Left ventricle myocardium inferior (tissue), 1 donor: ENCODE measurements at places on chromosomes 5 and 9. TPM values are rescaled to one million over a fixed set of nuclear protein-coding genes. Genes with fewer than 3 reads are reported as not detected.
A peak's percentile ranks its signal among the peaks of the same experiment; 100 is the strongest.

Gene FSD1L
- total RNA-seq, result 7.6 TPM

Gene DAB2
- 28.5 TPM for total RNA-seq

Gene GABRA6
- total RNA-seq, result not detected

Gene TSSK1B
- total RNA-seq, result not detected

Gene C9
- not detected for total RNA-seq

- no peaks in the 10 kb centered on the region for H3K36me3 ChIP-seq
- H3K27me3 ChIP-seq, result peaks cover 16% of the 10 kb centered on the region
- H3K4me3 ChIP-seq, result no peak overlapping the region
Measured at GRCh38 chr5:136409000-136409399, 43.7 kb upstream of the TRPC7 start.

DNA sequence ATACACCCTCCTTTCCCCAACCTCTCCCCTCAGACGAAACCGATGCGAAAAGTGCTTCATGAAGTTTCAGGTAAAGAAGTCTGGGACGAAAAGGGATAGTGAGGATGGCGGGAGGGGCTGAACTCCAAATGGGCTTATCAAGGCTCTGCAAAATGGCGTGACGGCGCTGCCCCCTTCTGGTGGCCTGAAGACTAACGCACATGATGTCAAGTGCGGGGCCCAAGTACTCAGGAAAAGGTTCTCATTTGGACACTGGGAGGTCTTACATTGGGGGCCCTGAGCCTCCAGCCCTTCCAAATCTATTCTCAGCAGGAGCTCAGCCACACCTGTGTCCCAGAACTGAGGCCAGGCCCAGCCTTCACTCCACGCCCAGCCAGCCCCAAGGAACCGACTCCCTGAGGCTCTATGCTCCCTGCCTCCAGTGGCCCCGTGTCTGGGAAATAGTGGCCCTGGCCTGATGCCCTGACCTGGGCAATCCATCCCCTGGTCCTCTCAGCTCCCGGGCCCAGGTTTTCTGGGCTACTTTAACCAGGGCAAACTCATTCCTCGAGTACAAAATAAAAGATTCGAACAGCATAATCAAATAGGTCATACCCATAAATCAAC is 119.9 kb downstream of the KCNIP1 start:
- no peak for DNase-seq
- H3K4me3 ChIP-seq, result no peak overlapping the region

DNA sequence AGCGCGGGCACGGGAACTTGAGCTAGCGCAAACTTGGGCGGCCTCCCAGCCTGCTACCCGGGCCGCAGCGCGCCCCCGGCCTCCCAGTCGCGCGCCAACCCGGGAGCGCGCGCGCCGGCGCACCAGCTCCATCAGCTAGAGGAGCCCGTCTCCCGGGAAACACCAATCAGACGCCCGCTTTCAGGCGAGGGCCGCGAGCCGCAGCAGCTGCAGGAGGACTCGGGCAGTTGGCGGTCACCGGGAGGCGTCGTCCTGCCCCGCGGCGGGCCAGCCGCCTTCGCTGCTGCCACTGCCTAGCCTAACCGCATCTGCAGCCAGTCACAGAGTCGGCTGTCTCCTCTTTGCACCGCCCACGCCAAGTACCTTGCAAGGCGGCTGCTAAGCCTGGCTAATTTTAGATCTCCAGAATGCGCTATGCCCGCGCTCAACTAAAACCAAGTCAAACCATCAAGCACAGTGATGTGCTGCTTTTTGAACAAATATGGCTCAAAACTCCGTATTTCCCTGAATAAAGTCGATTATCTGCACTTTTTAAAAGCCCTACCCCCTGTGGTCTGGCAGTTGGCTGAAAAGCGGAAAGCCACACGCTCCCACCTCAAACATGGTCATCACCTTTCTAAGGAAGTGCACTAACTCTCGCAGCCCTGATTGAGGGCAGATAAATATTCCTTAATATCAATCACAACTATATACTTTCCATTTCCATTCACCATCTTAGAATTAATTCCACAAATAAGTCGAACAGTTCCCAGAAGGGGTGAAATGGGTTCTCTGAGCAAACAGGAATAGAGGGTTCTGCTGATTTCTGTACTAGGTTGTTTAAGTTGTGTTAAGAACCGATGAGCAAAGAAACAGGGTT is 221.8 kb downstream of the MEF2C start:
- H3K4me3 ChIP-seq, result peak overlapping the region; percentile 60
- H3K27ac ChIP-seq, result no peak overlapping the region
- no peaks in the 10 kb centered on the region for H3K36me3 ChIP-seq
- H3K27me3 ChIP-seq, result peaks cover 100% of the 10 kb centered on the region
- DNase-seq, result no peak

DNA sequence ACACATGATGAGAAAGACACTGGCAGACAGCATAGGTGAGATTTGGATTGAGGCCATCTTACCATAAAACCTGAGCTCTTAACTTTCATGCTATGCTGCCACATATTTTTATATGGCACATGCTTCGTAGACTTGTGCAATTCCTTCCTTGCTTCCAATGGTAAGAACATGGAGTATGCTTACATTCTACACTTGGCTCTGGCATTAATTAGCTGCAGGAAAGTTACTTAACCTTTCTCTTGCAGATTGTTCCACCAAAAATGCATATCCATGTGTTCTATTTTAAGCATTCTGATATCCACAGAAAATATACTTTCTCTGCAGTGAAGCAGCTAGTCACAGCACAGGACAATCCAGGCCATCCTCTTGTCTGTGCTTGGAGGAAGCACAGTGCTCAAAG is 119.4 kb downstream of the MPDZ start:
- DNase-seq, result no peak
- H3K4me1 ChIP-seq, result no peaks in the 10 kb centered on the region
- peaks cover 54% of the 10 kb centered on the region for H3K36me3 ChIP-seq
- H3K27me3 ChIP-seq, result no peaks in the 10 kb centered on the region

DNA sequence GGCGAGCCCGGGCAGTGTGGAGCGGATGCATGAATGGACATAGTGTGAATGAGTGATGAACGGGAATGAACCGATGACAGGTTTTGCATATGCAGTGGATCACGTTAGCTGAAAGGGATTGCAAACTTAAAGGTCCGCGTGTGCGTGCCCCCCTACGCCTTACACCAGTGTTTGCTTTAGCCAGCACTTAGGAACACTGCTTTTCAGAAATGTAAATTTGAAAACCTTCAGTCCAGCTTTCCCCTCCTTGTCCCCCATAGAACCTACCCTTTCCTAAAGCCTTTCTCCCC is 692 bp downstream of the PSAT1 start:
- H3K27me3 ChIP-seq, result peaks cover 83% of the 10 kb centered on the region
- no peak for DNase-seq
- peak overlapping the region; percentile 69 for H3K4me3 ChIP-seq
- H3K27ac ChIP-seq, result no peak overlapping the region
- H3K36me3 ChIP-seq, result no peaks in the 10 kb centered on the region

GRCh38 chr5:32708949-32709348 is 2.2 kb upstream of the NPR3 start:
- H3K27ac ChIP-seq, result peak overlapping the region; percentile 92
- H3K4me3 ChIP-seq, result no peak overlapping the region
- peaks cover 26% of the 10 kb centered on the region for H3K27me3 ChIP-seq
- peaks cover 43% of the 10 kb centered on the region for H3K4me1 ChIP-seq
- no peaks in the 10 kb centered on the region for H3K36me3 ChIP-seq
- DNase-seq, result no peak

GRCh38 chr5:96657068-96657467 is 5.1 kb upstream of the CAST start:
- H3K4me1 ChIP-seq, result peaks cover 8% of the 10 kb centered on the region
- no peak overlapping the region for H3K4me3 ChIP-seq
- H3K27ac ChIP-seq, result no peak overlapping the region
- H3K27me3 ChIP-seq, result no peaks in the 10 kb centered on the region
- no peak for DNase-seq

GRCh38 chr9:125525921-125526631 is 180.9 kb downstream of the MAPKAP1 start:
- peaks cover 61% of the 10 kb centered on the region for H3K4me1 ChIP-seq
- H3K4me3 ChIP-seq, result no peak overlapping the region
- peak; percentile 70 for DNase-seq
- no peaks in the 10 kb centered on the region for H3K36me3 ChIP-seq
- H3K27me3 ChIP-seq, result no peaks in the 10 kb centered on the region
- peak overlapping the region; percentile 76 for H3K27ac ChIP-seq

- no peak overlapping the region for H3K4me3 ChIP-seq
- no peaks in the 10 kb centered on the region for H3K36me3 ChIP-seq
- no peak for DNase-seq
- H3K27ac ChIP-seq, result no peak overlapping the region
- H3K4me1 ChIP-seq, result no peaks in the 10 kb centered on the region
Measured at GRCh38 chr9:17011880-17012279, 123.0 kb upstream of the CNTLN start.

- no peaks in the 10 kb centered on the region for H3K27me3 ChIP-seq
- H3K4me1 ChIP-seq, result no peaks in the 10 kb centered on the region
- no peak for DNase-seq
- H3K27ac ChIP-seq, result no peak overlapping the region
- no peaks in the 10 kb centered on the region for H3K36me3 ChIP-seq
Measured at GRCh38 chr5:51987239-51987638, 604.0 kb downstream of the ISL1 start.
